ENCODE measurements at places on chromosomes 5 and 9.

- no peak for DNase-seq
Measured at GRCh38 chr9:135249711-135250110, 162.2 kb downstream of the OLFM1 start.

GRCh38 chr5:9624196-9624947 is 5.8 kb downstream of the TAS2R1 start:
- DNase-seq = no peak

- DNase-seq = no peak
Measured at GRCh38 chr9:32431940-32432555, 47.6 kb downstream of the ACO1 start.

- DNase-seq = no peak
Measured at GRCh38 chr9:38071470-38072134, 2.6 kb upstream of the SHB start.

GRCh38 chr9:72193478-72193881 is 44.2 kb downstream of the GDA start:
- DNase-seq = no peak

GRCh38 chr5:157336423-157336744 is 70.5 kb downstream of the CYFIP2 start:
- no peak for DNase-seq

- no peak for DNase-seq
Measured at GRCh38 chr9:34486572-34486971, 28.0 kb downstream of the DNAI1 start.

- no peak for DNase-seq
Measured at GRCh38 chr5:22473886-22474285, 379.3 kb downstream of the CDH12 start.

DNA sequence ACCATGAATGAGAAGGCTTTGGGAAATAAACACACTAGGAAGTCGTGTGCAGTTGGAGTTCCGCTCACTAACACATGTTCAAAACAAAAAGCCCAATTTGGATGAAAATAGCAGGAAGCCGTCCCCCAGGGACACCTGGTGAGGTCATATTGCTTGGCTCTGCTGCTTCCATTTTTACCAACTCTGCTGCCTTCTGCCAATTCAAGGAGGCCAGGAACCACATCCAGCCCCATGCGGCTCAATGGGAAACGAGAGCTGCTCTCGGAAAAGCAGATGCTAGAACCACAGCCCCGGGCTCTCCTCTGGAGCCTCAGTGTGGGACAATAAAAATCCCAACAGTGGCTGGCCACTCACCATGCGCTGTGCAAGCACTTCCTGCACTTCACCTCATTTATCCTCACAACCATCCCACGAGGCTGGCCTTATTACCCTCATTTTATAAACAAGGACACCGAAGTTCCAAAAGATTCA is 13.4 kb downstream of the ADAM19 start:
- DNase-seq = peak; percentile 59
